Retinal pigment epithelial cell (primary cell): ENCODE measurements at places on chromosomes 13 and 19.
A peak's percentile ranks its signal among the peaks of the same experiment; 100 is the strongest.

DNA sequence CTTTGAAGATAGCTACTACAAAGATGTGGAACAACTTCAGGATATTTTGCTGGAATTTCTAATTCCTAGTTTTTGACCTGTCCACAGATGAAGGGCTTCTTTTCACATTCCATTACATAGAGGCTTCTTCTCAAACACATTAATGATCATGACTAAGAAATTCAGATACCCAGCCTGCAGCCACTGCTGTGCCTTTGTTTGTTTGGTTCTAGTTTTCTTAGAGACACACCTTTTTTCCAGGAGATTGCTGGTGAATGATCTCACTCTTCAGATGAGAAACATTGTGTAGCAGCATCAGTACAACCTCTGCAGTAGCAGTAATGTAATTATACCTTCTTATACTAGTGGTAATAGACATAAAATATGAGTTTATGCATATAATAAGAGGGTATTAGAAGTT is 5.0 kb downstream of the TDRD3 start:
- no peak for DNase-seq

DNA sequence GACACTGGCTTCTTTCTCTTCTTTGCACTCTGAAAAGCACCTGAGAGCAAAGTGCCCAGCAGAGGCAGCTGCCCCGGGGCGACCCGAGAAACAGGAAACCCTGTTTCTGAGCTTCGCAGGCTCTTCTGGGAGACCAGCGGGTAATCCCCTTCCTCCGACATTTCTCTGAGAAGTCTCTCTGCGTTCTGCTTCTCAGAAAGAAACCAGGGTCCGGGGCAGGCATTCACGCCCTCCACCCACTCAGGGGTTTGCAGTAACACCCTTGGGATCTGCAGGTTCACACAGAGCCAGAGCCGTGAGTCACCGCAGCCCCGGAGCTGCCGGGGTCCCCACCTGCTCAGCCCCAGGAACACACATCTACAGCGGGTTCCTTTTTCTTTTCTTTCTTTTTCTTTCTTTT is 86.0 kb downstream of the GADD45B start:
- no peak for DNase-seq

DNA sequence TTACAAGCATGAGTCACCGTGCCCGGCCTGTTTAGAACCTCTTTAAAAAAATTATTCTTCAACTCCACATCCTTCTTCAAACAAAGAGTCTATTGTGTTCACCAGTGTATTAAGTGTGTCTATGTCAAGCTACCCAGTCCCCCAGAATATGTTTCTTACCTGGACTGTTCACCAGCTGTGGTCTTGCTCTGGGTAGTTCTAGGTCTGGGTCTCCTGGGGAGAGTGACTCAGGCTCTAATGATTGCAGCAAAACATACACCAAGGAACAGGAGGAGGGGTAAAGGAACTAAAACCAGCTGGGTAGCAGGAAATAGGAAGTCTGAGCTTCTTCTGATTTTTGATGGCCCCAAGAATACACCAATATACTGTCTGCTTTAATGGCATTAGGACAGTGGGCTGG is at the start of gene FPR1:
Gene FPR1 (minus strand): TSS at position 224 of the 400 bp plus-strand sequence. CDS start 4,884 bp downstream, outside the sequence.
- DNase-seq = peak; percentile 18

GRCh38 chr19:9178901-9179300 is at the start of gene OR7D2:
Gene OR7D2, plus strand, starts transcription at chr19:9178979. Its CDS starts 6,803 bp downstream, at chr19:9185782.
- DNase-seq = no peak

- no peak for DNase-seq
These were observed 6.0 kb upstream of the SIGLEC12 start for GRCh38 chr19:51507640-51508058.

DNA sequence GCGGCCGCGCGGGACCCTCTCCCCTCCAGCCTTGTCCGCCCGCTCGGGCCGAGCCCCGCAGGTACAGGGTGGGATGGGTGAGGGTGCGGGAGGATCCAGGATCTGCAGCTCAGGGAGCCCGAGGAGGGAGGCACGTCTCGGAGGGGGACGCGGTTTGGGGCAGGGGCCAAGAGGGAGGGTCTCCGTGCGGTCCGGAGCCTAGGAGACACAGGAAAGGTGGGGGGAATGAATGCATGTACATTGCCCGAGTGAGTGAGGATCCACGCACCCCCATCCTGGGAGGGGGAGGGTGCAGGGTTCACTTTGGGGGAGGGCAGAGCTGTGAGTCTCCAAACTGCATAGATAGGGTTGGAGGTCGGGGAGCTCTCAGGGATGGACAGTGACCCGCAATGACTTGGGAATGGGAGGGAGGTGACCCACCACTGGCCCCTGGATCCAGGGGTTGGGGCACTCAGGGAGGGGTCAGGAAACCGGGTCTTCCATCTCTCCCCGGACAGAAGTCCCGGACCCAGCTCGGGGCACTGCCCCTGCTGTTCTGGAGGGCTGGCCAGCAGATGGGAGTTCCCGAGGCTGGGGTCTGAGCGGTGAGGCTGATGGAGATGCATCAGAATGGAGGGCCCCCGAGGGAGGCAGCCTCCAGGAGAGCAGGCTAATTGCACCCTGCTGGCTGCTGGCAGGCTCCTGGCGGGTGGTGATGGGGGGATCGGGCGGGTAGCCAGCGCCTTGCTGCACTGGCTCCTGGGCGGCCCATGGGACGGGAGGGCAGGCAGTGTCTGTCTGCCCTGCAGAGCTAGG is 547 bp downstream of the KCNN1 start:
- DNase-seq = no peak

DNA sequence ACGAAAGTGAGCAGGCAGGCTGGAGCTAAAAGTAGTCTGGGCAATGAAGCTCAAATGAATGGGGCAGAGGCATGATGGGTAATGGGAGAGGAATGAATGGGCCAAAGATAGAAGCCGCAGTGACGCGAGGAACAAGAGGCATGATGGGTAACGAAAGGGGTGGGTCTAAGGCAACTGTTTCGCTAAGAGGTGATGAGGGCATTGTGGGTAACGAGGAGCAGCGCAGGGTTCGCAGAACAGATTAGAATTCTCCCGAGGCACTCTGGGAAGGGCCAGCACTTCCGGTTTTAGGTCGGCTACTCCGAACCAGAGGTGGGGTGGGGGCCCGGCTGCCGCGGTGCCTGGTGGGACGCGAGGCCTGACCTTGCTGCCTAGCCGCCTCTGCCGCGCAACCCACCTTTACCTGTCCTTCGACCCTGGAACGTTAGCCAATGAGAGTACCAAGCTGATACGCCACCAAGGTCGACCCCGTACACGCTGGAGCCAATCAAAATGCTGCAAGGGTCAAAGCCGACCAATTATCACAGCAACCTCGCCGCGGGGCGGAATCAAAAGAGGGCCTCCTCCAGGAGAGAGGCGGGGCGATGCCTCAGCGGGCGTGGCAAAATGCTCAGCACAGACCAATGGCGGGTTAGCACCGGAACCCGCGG is 563 bp upstream of the TOMM40 start:
- peak; percentile 99 for DNase-seq

DNA sequence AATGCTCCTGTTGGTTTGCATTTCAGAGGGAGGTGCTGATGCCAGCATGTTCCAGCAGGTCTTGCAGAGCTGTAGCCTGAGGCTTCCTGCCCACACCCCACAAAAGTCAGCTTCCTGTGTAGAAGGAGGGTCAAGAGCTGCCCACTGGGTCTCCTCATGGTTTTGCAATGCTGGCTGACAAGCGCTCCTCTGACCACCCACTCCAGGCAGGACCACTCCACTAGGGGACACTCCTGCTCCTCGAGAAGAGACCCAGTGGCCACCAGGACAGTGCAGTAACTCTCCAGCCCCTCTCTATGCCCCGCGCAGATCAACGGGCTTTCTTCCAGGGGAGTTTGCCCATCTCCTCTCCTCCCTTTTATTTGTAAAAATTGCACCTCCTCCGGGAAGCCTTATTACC is 72.9 kb upstream of the UQCRFS1 start:
- no peak for DNase-seq

DNA sequence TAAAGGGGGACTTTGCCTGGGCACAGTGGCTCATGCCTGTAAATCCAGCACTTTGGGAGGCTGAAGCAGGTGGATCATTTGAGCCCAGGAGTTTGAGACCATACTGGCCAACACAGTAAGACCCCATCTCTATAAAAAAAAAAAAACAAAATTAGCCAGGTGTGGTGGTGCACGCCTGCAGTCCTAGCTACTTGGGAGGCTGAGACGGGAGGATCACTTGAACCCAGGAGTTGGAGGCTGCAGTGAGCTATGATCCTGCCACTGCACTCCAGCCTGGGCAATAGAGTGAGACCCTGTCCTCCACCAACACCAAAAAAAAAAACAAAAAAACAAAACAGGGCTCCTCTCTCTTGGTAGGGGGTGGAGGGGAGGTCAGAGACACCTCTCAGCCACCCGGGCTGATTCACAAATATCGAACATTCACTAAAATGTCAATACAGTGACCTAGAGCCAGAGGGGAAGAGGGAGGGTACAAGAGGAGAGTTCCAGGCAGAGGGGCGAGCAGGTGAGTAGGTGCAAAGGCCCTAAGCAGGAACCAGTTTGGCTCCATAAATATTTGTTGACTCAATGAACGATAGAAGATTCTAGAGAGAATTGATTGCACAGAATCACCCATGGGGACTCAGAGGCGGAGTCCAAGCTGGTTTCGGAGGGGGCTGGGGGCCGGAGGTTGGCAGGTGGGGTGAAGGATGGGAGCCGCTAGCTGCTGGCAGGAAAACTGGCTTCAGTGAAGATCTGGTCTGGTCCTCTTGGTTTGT is 1.0 kb upstream of the CREB3L3 start:
- no peak for DNase-seq

DNA sequence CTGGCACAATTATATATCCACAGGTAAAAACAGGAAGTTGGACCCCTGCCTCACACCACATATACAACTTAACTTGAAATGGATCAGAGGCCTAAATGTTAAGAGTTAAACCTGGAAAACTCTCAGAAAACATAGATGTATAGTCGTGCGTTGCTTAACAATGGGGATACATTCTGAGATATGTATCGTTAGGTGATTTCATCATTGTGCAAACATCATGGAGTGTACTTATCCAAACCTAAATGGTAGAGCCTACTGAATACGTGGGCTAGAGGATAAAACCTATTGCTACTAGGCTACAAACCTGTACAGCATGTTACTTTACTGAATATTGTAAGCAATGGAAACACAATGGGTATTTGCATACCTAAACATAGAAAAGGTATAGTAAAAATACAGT is 14.8 kb upstream of the CALM3 start:
- DNase-seq = no peak

GRCh38 chr13:45396533-45397095 is 21.6 kb downstream of the SLC25A30 start:
- no peak for DNase-seq

- DNase-seq = no peak
These were observed 192.7 kb upstream of the GPR12 start for GRCh38 chr13:26953291-26953690.

- no peak for DNase-seq
These were observed 46.8 kb downstream of the ARHGEF18 start for GRCh38 chr19:7395360-7396066.

- DNase-seq = no peak
These were observed 115.3 kb downstream of the LRCH1 start for GRCh38 chr13:46668302-46668720.

- no peak for DNase-seq
These were observed 277.9 kb downstream of the ZNF536 start for GRCh38 chr19:30649934-30650614.

GRCh38 chr13:110801044-110801443 is 87.5 kb downstream of the ING1 start:
- no peak for DNase-seq

- DNase-seq = no peak
These were observed 51.1 kb downstream of the FAM216B start for GRCh38 chr13:42832341-42833096.

DNA sequence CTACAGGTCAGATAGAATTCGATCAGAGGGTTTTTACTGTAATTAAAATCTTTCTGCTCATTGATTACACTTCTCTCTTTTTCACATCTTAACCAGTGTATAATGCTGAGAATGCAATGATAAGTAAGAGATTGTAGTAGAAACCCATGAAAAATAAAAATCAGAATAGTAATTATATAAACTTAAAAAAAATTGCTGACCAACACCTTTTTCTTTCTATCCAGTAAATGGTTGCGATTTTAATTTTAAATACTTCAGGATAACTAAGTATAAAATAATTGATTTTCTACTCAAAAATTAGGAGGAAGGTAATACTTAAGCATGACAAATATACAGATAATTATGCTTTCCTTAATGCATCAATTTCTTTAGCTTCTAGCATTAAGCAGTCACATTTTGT is 910.6 kb upstream of the GPC6 start:
- no peak for DNase-seq

GRCh38 chr13:33275916-33276315 is 9.6 kb downstream of the STARD13 start:
- no peak for DNase-seq

- DNase-seq = no peak
These were observed 5.6 kb upstream of the KATNAL1 start for GRCh38 chr13:30312904-30313303.

DNA sequence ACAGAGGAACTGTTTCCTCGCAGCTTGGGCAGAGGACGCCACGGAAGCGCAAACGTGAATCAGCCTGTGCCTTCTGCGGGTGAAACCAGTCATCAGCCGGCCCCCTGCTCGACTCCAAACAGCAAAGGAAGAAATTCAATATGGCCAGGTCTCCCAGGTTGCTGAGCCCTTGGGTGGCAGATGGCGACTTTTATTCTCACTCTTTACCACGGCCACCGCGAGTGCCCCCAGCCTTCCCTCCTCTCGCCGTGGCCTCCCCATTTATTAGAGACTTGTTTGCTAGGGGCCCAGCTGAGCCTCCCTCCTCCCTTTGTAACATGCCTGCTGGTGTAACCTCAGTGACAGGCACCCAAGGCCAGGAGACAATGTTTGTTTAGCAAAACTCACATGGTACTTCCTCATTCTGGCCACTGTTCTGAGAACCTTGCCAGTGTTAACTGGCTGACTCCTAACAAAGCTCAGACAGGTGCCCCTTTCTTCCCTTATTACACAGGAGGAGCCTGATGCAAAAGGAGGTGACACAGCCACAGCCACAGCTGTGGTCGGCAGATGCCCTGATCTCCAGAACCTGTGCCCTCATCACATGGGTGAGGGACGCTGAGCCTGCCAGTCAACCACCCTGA is 5.8 kb downstream of the RAB20 start:
- no peak for DNase-seq

DNA sequence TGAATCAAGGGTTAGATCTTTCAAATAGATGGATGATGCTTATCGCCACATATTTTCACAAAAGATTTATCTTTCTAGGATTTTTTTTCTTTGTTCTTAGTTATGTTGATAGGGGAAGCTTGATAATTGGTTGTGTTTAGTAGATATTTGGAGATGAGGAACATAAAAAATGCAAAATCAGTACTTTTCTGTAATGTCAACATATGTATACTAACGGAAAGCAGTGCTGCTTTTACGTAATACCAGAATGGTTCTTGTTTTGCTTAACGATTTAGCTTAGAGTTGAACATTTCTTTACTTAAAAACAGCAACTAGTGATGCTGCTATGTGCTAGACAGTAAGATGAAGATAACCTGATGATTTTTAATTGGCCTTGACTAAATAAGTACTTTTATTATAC is 3.0 kb downstream of the ZMYM2 start:
- DNase-seq = no peak
